Foreskin fibroblast (primary cell): ENCODE measurements at places on chromosomes 5 and 9.

DNA sequence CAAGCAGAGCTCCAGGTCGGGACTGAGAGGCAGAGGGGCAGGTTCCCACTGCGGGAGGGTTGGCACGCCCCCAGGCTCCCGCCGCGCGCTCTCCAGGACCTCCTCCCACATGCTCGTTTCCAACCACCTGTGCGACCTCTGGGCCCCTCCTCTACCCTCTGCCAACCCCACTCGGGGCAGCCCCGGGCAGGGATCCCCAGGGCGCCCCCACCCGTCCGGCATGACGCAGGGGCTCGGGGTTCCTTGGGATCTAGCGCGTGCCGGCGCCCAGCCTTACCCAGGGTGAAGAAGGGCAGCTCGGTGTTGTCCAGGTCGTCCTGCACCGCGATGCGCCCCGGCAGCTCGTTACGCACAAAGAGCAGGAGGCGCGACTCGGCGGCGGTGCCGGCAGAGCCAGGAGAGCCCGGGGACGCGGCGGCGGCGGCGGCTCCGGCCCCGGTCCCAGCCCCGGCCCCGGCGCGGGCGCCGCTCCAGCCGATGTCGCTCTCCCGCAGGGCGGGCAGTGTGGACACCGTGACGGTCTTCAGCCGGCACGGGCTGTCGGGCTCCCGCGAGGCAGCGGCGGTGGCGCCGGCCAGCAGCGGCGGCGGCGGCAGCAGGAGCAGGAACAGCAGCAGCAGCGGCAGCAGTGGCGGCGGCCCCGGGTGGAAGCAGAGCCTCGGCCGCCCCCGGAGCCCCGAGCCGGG, 494 bp downstream of the ASTN2 start:
- DNase-seq, result peak; percentile 37

DNA sequence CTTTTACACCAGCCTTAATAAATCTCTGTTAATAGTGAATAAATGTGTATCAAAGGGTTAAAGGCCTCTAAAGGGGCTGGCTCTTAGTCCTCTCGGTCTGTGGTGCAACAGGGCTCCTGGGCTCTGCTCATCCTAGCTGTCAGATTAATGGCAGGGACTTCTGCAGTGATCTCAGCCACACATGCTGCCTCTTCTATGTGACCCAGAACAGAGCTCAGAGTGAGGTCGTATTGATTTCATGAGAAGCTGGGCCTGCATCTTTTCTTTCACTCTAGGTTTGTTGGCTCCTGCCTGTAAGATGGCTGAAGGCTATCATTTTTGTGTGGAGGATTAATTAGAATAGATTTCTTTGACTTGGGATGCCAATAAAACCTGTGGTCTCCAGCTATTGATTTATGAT, 165.0 kb upstream of the GLRA1 start:
- DNase-seq, result no peak

- DNase-seq, result peak; percentile 22
Observed at GRCh38 chr5:56615361-56616153, 199.8 kb upstream of the MAP3K1 start.

DNA sequence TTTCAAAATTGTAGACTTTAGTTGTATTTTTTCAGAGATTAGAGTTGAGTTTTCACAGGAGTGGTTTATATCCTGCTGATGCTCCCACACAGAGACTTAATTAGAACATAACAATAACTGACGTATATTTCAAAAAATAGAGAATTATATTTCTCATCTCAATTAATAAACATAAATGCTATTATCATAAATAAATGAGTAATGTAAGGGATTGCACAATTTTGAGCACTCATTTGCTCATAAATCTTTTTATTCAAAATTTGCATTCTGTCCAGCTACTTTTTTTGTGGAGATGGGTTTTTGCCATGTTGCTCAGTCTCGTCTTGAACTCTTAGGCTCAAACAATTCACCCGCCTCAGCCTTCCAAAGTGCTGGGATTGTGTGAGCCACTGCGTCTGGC, 515.7 kb upstream of the RORB start:
- no peak for DNase-seq

- DNase-seq, result no peak
Observed at GRCh38 chr5:125554355-125554754, 807.9 kb upstream of the ZNF608 start.
